ENCODE measurements at places on chromosomes 13 and 19.

GRCh38 chr19:16022251-16022650 lies 54.0 kb upstream of the TPM4 start:
- peak; percentile 17 for DNase-seq

- DNase-seq: no peak
Measured at GRCh38 chr13:109012115-109012514, 382.7 kb downstream of the MYO16 start.

- no peak for DNase-seq
Measured at GRCh38 chr19:7397687-7398086, 49.0 kb downstream of the ARHGEF18 start.

GRCh38 chr13:78045916-78046315 lies 127.3 kb upstream of the EDNRB start:
- no peak for DNase-seq

GRCh38 chr19:11054200-11054599 lies 35.1 kb upstream of the LDLR start:
- DNase-seq: no peak

GRCh38 chr19:46932346-46932745 lies 71.5 kb downstream of the ARHGAP35 start:
- DNase-seq: no peak

DNA sequence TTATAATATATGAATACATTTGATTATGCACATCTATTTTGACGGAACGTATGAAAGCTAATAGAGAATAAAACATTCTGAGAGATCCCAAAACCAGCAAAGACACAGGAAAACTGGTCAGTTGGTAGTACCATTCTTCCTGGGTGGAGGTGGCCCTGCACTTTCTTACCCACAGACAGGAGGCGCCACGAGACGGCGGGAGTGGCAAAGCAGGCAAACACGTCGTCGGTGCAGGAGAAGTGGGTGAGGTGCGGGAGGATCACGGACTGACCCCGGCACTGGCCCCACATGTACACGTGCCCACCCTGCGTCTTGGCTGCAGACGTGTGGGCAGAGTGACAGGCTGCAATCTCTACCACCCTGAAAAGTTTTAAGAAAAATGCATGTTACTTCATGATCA lies 36.1 kb downstream of the RCBTB1 start:
- DNase-seq: no peak

DNA sequence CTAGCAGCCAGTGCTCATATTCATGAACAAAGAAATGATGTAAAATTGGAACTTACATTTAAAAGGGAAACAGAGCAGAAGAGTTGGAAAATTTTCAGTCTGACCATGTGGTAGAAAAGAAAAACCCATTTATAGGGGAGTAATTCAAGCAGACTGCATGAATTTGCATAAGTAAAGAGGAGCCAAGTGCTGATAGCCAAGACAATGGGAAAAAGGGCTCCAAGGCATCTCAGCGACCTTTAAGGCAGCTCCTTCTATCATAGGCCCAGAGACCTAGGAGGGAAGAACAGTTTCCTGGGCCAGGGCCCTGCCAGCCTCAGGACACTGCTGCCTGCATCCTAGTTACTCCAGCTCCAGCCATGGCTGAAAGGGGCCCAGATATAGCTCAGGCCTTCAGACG lies 7.5 kb downstream of the DNAJC3 start:
- no peak for DNase-seq

GRCh38 chr19:49309087-49309486 lies 15.9 kb downstream of the SLC6A16 start:
- no peak for DNase-seq

- no peak for DNase-seq
Measured at GRCh38 chr13:38733146-38733545, 46.3 kb downstream of the FREM2 start.

- no peak for DNase-seq
Measured at GRCh38 chr19:31910224-31910623, 435.2 kb upstream of the ZNF507 start.

DNA sequence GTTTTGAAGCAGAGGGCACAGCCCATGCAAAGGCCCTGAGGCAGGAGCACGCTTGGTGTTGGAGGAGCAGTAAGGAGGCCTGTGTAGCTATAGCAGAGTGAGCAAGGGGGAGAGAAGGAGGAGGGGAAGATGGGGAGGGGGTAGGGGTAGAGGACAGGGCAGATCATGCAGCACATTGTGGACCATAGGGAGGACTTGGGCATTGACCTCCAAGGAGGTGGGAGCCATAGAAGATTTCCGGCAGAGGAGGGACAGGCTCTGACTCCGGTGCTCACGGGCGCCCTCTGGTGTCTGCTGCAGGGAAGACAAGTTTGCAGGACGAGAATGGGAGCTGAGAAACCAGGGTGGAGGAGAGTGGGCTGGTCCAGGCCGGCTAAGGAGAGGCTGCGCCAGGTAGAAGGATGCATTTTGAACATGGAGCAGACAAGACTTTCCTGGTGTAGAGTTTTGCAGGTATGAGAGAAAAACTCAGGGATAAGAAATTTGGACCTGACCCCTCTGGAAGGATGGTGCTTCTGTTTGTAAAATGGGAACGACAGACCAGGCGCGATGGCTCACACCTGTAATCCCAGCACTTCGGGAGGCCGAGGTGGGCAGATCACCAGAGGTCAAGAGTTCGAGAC lies 13.7 kb upstream of the CREB3L3 start:
- peak; percentile 88 for DNase-seq

GRCh38 chr13:96417939-96418685 lies 328.2 kb downstream of the HS6ST3 start:
- DNase-seq: no peak

- peak; percentile 15 for DNase-seq
Measured at GRCh38 chr19:6725513-6726231, 5.2 kb upstream of the C3 start.

- no peak for DNase-seq
Measured at GRCh38 chr13:105272660-105273631, 1262.5 kb downstream of the EFNB2 start.

DNA sequence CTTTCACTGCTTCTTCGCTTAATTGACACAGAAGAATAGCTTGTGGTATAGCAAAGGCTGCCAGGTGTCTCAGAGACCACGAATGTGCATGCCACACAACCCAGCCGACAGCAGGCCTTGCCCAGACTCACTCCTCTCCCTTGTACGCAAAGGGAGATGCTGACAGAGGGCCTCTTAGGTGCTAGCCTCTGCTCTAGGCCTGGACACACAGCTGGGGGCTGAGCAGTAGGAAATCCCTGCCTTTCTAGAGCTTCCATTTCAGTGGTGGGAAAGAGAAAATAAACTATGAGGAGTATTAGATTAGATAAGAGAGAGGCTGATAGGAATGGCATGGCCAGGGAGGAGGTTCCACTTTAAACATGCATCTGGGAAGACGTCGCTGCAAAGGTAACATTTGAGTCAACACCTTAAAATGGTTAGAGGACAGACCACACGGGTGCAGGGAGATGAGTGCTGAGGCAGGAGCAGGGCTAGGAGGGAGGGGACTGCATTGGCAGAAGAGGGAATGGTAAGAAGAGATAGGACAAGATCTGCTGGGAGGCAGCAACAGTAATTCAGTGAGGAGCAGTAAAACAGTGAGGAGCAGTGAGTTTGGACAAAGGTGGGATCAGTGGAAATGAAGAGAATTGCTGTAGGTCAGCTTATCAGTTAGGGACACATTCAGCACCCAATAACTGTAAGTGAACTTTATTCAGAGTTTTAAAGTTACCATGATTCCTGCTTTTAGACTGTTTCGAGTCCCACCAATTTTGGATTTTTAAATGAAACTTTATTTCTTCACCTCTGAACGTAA lies 100.0 kb downstream of the RNF17 start:
- no peak for DNase-seq

GRCh38 chr13:64579331-64579730 lies 2650.8 kb downstream of the PCDH9 start:
- no peak for DNase-seq

- DNase-seq: no peak
Measured at GRCh38 chr13:72650051-72650700, 77.3 kb downstream of the MZT1 start.

DNA sequence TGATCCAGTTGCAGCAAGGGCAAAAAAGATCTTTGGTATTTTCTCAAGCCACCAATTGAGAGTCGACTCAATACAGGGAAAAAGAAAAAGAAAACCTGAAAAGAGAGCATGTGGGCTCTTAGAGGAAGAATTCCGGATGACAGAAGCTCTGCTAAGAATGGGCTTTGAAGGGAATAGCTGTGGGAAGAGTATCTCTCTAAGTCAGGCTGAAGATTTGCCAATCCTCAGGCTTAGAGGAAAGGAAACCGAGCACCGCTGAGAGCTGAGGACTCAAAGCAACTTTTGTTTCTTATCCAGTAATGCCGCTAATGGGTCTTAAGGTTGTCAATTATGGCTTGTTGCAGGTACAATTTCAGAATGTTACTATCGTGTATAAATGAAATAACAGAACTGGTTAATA lies 166.4 kb downstream of the EFNB2 start:
- DNase-seq: no peak

DNA sequence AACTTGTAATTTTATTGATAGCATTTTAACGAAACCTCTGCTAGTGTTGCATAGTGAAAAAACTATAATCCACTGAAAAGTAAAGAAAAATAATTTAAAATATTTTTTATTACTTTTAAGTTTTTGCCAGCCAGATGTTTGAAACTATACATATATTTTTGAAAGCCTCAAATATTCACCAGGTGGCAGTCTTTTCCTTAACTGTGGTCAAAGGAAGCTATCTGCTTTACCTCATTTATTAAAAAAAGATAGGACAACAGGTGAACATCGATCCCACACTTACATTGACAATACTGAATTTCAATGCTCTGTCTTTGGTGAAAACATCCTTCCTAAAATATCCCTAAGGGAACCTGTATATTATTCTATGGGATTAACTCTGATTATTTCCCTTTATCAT lies 100.5 kb downstream of the TRPC4 start:
- no peak for DNase-seq

GRCh38 chr13:43030548-43030947 lies 7.2 kb downstream of the DNAJC15 start:
- no peak for DNase-seq

DNA sequence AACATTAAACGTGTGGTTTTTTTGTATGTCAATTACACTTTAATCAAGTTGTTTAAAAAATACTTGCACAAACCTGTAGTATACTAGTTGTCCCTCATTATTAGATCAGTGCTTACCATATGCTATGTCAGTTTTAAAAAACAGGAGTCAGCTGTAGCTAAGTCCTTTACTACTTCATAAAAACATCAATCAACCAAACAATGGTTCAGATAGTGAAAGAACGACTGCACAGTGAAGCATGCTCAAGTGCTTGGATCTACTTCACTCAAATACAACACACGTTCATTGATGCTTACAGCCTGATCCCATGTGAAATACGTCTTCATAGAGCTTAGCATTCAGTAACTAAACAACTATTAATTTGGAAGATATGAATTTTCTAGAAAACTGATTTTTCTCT lies 225.0 kb downstream of the FGF14 start:
- no peak for DNase-seq

- DNase-seq: no peak
Measured at GRCh38 chr13:68708336-68708908, 1399.2 kb upstream of the ATXN8OS start.

DNA sequence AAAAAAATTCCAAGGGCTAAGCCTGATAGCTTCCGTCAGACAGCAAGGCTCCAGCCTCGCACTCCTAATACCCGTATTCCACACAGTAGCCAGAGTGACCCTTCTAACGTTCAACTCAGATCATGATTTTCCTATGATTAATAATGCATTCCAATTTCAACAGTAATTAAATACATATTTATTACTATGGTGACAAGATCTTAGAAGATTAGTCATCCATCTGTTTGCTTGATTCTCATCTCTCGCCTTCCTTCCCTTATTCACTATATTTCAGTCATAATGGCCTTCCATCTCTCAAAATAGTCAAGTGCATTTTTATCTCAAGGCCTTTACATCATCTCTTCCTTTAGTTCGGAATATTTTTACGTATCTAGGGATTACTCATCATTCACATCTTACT lies 621.2 kb upstream of the SPRY2 start:
- DNase-seq: no peak

GRCh38 chr19:5035105-5035761 lies 66.3 kb downstream of the KDM4B start:
- no peak for DNase-seq

DNA sequence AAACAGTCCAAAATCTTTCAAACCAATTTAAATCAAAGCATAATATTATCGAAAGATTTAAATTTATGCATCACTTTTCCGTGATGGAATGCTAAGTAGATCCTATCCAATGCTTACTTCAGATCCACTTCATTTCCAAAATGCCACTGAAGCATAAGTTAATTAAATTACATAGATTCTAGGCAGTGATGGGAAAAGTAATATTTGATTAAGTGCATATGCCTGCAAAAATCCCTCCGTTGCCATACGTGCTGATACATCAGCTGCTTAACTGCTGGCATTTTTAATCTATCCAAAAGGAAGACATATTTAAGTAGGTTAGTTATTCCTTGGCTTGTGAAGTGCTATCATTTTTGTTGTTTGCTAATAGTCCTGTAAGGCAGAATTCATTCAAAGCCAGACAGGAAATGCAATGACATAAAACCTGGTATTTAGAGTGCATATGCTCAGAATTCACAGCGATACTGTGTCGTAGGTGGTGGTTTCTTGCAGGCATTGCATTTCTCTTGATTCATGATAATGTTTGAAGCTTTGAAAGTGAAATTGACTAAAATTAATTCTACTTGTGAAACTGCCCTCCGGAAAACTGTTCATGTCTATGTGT lies 738.3 kb upstream of the GPC6 start:
- DNase-seq: no peak

- DNase-seq: no peak
Measured at GRCh38 chr19:4267901-4268815, 10.9 kb upstream of the SHD start.

GRCh38 chr19:34088292-34088691 lies 84.0 kb upstream of the LSM14A start:
- DNase-seq: no peak

DNA sequence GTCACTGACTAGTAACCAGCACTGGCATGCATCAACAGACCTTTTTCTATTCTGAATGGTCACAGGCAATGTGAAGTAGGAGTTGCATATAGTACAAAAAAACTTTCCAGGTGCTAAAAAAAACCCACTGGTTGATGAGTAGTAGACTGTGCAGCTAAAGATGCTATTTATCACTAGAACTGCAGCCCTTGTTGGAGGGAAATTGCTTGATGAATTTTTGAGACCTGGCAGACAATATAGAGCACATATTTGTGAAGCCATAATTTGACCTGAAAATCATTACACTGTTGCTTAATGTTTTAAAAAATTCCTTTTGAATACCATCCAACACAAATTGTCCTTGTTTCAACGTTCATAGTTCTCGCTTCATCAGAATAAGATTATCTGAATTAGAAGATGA lies 441.0 kb downstream of the KLF12 start:
- DNase-seq: no peak

All from D341Med (cell line).